ENCODE measurements at places on chromosomes 13 and 19.

DNA sequence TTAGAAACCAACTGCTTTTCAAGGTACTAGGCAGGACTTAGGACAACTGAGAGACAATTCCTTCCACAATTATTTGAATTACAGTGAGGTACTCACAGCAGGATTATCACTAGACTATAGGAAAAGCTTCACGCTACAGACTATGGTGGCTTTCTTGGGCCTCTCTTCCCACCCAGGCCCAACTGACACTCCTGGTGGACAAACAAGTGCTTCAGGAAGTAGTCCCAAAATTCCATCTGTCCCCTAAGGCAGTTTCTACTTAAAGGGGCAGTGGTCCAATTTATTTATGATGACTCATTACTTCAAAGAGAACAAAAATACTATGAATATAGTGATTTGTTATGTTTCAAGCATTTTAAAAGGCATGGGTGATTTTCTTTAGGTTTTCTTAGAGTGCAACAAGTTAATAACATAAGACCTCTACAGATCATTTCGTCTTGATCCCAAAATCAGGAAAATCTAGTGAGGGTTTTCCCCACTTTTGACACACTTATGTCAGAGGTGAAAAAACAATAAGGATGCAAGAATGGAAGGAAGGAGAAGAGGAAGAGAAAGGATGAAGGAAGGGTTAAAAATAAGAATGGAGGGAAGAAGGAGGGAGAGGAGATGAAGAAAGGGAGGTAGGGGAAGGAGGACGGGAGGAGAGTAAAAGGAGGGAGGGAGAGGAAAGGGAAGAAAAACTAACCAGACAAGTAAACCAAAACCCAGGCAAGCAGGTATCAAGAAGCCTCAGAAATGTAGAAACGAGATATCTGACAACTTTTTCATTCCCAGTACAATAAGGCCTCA lies 100.7 kb downstream of the SERP2 start:
- DNase-seq = peak; percentile 47

- peak; percentile 56 for DNase-seq
Measured at GRCh38 chr13:70623239-70623638, 515.0 kb upstream of the KLHL1 start.

GRCh38 chr13:66482836-66483235 lies 747.3 kb downstream of the PCDH9 start:
- DNase-seq = no peak

DNA sequence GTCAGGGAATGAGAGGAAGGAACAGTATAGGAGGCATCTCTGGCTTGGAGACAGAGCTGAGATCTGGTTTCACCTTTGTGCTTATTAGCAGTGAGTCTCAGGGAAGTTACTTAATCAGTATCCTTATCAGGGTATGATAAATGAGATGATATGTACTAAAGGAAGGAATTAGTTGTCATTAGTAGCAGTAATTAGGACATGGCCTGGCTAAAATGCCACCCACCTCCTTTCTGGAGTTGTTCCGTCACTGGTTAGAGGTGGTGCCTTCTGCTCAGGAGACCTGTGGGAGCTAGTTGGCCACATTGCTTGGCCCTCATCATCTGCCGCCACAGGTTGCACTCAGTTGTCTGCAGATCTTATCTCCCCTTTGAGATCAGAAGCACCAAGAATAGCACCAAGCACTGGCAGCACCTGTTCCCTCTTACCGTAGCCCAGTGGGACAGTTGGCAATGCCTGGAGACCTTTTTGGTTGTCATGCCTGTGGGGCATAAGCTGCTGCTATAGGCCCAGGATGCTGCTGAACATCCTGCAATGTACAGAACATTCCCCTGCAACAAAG lies 4.7 kb downstream of the GPATCH1 start:
- DNase-seq = no peak

GRCh38 chr13:71240911-71241310 lies 626.1 kb downstream of the DACH1 start:
- peak; percentile 1 for DNase-seq

GRCh38 chr13:37348916-37349643 lies 243.6 kb upstream of the CSNK1A1L start:
- peak; percentile 11 for DNase-seq

DNA sequence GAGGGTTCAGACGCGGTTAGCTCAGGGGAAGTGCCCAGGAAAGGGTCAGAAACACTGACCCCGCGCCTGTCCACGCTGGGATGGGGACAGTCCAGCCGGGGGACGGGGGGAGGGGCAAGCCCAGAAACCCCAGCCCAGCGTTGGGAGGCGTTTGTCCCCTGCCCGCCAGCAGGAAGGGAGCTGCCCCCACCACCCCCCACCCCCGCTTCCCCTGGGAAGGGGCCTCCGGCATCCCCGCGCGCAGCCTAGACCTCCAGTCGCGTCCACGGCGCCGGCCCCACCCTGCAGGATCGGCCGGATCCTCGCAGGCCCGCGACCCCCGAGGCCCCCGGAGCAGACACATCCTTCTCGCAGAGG lies 277 bp downstream of the GIPC1 start:
- DNase-seq = no peak

DNA sequence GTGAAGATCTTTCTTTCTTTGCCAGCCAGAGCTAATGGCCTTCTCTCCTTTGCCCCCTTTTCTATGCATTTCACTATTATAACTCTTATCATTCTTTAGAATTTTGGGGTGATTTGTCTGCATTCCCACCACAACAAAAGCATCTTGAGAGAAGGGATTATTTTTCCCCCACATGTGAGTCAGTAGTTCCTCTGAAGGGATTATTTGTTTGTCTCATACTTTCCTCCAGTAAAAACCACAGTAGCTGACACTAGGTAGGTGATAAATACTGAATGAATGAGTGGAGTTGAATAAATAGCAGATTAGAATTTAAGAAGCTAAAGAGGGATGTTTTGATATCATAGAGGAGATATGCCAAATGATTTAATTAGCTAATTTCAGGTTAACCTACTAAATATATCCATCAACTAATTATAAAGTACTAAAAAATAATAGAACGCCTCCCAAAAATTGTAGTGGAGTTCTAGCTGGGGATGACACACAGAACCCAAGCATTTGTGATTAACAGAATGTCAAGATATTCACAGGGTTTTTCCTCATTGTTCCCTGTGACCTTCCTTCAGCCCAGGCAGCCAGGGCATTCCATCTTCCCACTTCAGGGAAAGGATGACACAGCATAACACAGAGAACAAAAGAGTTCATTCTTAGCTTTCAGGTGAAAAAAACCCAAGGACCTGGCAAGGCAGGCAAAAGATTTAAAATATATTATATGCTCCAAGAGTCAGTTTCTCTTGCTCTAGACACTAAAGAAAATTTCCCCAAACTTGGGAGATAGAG lies 3.5 kb upstream of the TBC1D4 start:
- DNase-seq = no peak

- no peak for DNase-seq
Measured at GRCh38 chr13:48265217-48265815, 32.3 kb downstream of the ITM2B start.

GRCh38 chr19:54023191-54023590 lies 31.8 kb downstream of the CACNG6 start:
- DNase-seq = no peak

- DNase-seq = no peak
Measured at GRCh38 chr19:35879068-35879467, 10.7 kb downstream of the APLP1 start.

DNA sequence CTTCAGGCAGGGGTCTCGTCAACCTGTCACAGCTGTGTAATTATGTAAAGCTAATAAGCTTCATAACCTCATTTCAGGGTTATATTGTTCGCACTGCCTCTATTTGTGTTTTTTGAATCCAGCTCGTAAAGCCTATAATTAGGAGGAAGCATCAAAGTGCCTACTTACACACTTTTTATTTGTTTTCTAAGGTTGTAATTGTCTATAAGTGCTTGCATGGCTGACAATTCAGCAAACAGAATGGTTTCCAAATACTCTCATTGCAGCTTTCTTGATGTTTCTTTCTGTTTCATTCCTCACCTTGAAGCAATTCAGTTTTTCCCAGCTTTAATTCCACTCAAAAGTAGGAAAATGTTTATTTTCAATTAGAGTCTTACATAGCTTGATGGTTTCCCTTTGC lies 336.3 kb downstream of the HS6ST3 start:
- DNase-seq = no peak

Data from adipocyte (in vitro differentiated cells).